ENCODE measurements at places on chromosomes 11 and 22. TPM values are rescaled to one million over a fixed set of nuclear protein-coding genes. Genes with fewer than 3 reads are reported as not detected.
A peak's percentile ranks its signal among the peaks of the same experiment; 100 is the strongest.

Gene C1QTNF4
- total RNA-seq, result not detected

Gene FGF4
- total RNA-seq, result not detected

Gene LRRC10B
- total RNA-seq, result 0.23 TPM

Gene KIF18A
- total RNA-seq, result 20.8 TPM

Gene OR52K1
- total RNA-seq, result not detected

Gene PARVG
- 0.21 TPM for total RNA-seq

Gene SNX32
- not detected for total RNA-seq

Gene CARNS1
- 1.0 TPM for total RNA-seq

Gene PHETA2
- 1.3 TPM for total RNA-seq

GRCh38 chr11:96314326-96315020 is 28.5 kb downstream of the MAML2 start:
- H3K36me3 ChIP-seq, result no peaks in the 10 kb centered on the region
- peaks cover 26% of the 10 kb centered on the region for H3K4me1 ChIP-seq
- H3K27me3 ChIP-seq, result no peaks in the 10 kb centered on the region
- no peak overlapping the region for H3K27ac ChIP-seq

GRCh38 chr11:19405966-19406365 is 165.2 kb upstream of the E2F8 start:
- no peak overlapping the region for H3K4me3 ChIP-seq
- no peaks in the 10 kb centered on the region for H3K4me1 ChIP-seq
- H3K27me3 ChIP-seq, result peaks cover 2% of the 10 kb centered on the region
- DNase-seq, result no peak
- no peak overlapping the region for H3K27ac ChIP-seq

- no peaks in the 10 kb centered on the region for H3K36me3 ChIP-seq
- no peaks in the 10 kb centered on the region for H3K4me1 ChIP-seq
Observed at GRCh38 chr22:35357883-35358621, 22.8 kb upstream of the HMOX1 start.

DNA sequence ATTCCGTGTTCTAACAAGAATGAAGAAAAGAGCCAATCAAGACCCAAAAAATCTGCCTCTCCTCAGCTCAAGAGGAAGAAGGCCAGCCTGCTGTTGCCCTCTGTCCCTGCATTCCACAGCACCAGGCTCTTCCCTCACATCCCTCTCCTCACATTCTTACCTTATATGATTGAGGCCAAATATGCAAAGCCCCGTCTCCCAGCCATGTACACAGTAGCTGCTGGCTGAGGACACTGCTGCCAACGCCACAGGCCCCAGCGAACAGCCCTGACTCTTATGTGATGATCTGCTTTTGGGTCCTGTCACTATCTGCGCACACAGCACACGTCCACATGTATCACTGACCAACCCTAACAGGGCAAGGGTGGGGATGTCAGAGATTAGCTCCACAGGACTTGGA is 60.2 kb downstream of the MICAL3 start:
- no peak overlapping the region for H3K27ac ChIP-seq
- peaks cover 6% of the 10 kb centered on the region for H3K4me1 ChIP-seq

DNA sequence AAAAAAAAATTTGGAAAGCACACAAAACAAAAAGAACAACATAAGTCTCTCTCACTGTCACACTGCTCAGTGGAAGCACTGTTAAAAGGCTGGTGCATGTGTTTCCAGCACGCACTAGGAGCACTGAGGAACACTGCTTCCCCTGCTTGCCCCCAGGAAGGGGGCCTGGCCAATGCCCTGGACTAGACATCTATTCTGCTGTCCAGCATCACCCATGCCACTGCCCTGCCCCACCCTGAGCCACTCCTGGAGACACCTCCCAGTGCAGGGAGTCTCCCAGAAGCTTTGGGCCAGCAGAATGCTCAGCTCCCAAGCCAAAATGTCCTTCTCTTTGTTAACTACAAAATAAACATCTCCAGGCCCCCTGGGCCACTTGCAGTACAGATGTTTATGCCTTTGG is 49.7 kb upstream of the EMID1 start:
- no peaks in the 10 kb centered on the region for H3K36me3 ChIP-seq
- no peak for DNase-seq
- no peak overlapping the region for H3K4me3 ChIP-seq
- no peaks in the 10 kb centered on the region for H3K27me3 ChIP-seq
- H3K4me1 ChIP-seq, result peaks cover 3% of the 10 kb centered on the region

GRCh38 chr22:49502126-49502826 is 325.4 kb downstream of the BRD1 start:
- no peaks in the 10 kb centered on the region for H3K36me3 ChIP-seq
- no peaks in the 10 kb centered on the region for H3K27me3 ChIP-seq
- H3K4me3 ChIP-seq, result no peak overlapping the region
- H3K4me1 ChIP-seq, result peaks cover 5% of the 10 kb centered on the region

GRCh38 chr11:131885431-131885830 is 515.0 kb downstream of the NTM start:
- H3K4me1 ChIP-seq, result no peaks in the 10 kb centered on the region
- no peak overlapping the region for H3K27ac ChIP-seq
- no peak for DNase-seq
- no peaks in the 10 kb centered on the region for H3K36me3 ChIP-seq
- H3K4me3 ChIP-seq, result no peak overlapping the region

- peak overlapping the region; percentile 86 for H3K27ac ChIP-seq
- H3K4me1 ChIP-seq, result peaks cover 31% of the 10 kb centered on the region
- peak overlapping the region; percentile 66 for H3K4me3 ChIP-seq
Observed at GRCh38 chr22:29307596-29308147, 1.2 kb downstream of the GAS2L1 start.

DNA sequence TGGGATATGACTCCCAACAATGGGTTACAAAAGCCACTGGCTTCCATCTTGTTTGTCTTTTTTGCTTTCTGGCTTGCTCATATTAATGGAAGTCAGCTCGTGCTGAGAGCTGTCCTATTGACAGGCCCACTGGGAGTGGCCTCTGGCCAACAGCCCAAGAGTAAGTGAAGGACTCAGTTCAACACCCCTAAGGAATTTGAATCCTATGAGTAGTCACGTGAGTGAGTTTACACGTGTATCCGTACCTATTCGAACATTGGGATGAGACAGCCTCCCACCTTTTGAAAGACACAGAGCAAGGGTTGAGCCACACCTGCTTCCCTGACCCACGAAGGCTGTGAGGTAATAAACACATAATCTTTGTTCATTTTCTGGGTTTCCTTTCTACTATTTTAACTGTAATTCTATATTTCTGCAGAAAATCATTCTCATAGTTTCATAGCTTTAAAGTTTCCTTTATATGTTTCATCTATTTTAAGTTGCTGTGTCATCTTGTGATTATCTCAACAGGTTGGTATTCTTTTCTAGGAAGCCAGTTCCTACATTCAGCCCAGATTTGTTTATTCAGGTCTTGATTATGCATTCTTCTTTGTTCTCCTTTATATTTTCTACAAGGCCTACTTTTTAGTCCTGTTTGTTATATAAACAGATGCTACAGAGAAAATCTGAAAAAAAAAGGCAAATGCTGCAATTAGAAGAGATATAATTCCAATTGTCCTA is 802.3 kb downstream of the CNTN5 start:
- no peaks in the 10 kb centered on the region for H3K27me3 ChIP-seq
- no peak overlapping the region for H3K27ac ChIP-seq
- H3K36me3 ChIP-seq, result no peaks in the 10 kb centered on the region
- no peaks in the 10 kb centered on the region for H3K4me1 ChIP-seq
- H3K4me3 ChIP-seq, result no peak overlapping the region

DNA sequence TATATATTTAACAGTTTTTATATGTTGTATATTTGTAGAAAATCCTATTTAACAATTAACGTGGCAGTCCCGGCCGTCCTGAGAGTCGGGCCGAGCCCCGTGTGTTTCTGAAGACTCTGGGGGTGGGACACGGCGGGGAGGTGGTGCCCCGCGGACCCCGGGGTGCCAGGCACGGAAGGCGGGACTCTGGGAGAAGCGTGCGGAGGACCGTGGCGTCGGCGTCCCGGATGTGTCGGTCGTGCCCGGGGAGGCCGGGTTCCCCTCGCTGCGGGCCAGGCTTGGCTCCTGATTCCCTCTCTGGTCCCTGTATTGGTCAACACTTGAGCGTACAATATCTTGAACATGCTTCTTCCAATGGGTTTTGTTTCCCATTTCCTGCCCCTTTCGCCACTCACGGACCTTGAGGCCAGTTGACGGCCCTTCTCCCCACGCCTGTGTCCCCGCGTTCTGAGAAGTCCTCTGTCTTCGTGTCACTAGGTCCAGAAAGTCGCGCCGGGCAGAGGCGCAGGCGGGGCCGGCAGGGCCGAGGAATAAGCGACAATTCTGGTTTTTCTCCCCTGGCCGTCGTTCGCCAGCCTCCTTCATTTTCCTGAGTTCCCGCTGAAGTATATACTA is 1076.7 kb downstream of the BRD1 start:
- H3K4me3 ChIP-seq, result no peak overlapping the region
- no peak for DNase-seq
- H3K4me1 ChIP-seq, result no peaks in the 10 kb centered on the region
- no peaks in the 10 kb centered on the region for H3K27me3 ChIP-seq

DNA sequence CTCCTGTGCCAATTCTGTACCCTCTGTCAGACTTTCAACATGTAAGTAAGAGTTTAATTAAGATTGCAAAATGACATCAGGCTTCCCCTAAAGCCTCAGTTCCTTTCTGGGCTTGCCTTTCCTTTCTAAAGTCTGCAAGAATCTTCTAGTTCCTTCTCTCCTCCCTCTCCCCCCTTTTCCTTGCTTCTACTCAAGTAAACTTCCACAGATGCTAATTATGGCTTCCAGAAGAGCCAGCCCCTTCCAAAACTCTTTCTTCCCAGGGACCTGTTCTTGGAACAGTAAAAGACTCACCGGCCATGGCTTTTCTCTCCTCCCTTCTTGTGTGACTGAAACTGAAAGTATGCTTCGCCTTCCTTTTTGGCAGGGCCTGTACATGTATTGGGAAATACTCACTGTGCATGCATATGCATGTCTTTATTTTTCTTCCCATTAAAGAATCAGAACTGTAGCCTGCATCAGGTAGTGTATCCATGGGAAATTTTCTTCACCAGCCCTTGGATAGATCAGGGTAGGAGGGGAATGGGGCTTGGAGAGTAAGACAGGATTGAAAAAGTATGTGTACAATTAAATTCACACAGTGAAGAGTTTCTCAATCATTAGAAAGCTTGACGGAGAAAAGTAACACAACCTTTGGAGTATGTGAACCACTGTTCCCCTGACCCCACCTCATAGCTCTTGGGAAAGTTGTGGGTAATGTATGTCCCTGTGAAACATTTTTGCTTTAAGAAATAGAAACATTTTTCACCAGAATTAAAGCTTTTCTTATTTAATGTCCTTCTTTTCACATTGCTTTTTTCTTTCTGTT is at the start of gene CASP1:
TSS of gene CASP1 (minus strand) at position 332 of the 808 bp plus-strand sequence. CDS start at position 301, 31 bp downstream.
- no peaks in the 10 kb centered on the region for H3K4me1 ChIP-seq
- no peak within 1 kb of the TSS for H3K27ac ChIP-seq
- H3K36me3 ChIP-seq, result no peaks in the 10 kb centered on the region
- no peak for DNase-seq
- no peaks in the 10 kb centered on the region for H3K27me3 ChIP-seq
- no peak within 1 kb of the TSS for H3K4me3 ChIP-seq

DNA sequence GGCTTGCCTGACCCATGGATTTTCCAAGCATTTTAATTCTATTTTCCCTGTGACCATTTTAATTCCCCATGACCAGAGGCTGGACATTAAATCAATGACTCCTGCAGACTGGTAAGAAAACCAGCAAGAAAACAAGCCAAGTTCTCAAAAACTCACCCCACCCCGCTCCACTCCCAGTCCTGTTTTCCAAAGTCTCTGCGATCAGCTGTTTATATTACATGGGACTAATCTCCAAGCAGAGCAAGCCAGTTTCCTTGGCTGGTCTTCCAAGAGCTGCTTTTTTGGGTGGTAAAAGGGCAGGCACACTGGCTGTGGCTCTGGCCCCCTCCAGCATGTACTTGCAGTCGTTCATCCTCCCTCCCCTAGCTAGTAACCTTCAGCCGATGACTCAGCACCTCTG is 97.9 kb downstream of the RRAS2 start:
- no peaks in the 10 kb centered on the region for H3K36me3 ChIP-seq
- no peak overlapping the region for H3K4me3 ChIP-seq
- DNase-seq, result no peak

GRCh38 chr11:33976495-33977199 is 74.9 kb upstream of the CAPRIN1 start:
- no peaks in the 10 kb centered on the region for H3K27me3 ChIP-seq
- DNase-seq, result no peak
- H3K4me3 ChIP-seq, result no peak overlapping the region
- no peaks in the 10 kb centered on the region for H3K36me3 ChIP-seq

GRCh38 chr11:61545341-61545740 is 35.5 kb downstream of the SYT7 start:
- H3K4me3 ChIP-seq, result no peak overlapping the region
- no peaks in the 10 kb centered on the region for H3K4me1 ChIP-seq
- no peak overlapping the region for H3K27ac ChIP-seq
- H3K27me3 ChIP-seq, result no peaks in the 10 kb centered on the region

All from Panc1 (cell line).